ENCODE measurements at places on chromosomes 2 and 18.

- no peak for DNase-seq
Observed at GRCh38 chr2:73075477-73076373, 4.2 kb upstream of the SFXN5 start.

DNA sequence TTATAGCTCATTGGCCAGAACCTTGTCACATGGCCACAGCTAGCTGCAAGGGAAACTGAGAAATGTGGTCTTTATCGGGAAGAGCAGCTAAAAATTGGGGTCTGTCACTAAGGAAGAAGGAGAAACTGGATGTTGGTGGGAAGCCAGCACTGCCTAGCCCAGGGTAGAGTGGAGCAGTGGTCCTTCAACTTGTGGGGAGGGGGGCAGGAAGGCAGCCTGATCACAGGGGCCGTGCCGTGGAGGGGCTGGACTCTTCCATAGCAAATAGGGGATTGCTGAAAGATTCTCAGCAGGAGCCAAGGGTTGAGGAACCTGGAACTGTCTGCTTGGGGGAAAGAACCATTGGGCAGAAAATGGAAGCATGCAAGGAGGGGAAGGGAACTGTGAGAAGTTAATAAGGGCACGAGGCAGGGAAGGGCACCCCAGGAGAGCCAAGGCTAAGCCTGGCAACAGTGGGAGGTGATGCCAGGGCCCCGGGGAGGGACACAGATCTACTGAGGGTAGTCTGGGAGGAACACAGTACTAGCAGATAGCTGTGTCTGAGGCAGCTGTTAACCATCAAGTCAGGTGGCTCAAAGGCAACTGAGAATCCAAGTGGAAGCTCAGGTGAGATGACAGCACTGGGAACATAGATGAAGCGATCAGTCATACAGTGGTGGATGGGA is 5.9 kb upstream of the NEURL3 start:
- no peak for DNase-seq

DNA sequence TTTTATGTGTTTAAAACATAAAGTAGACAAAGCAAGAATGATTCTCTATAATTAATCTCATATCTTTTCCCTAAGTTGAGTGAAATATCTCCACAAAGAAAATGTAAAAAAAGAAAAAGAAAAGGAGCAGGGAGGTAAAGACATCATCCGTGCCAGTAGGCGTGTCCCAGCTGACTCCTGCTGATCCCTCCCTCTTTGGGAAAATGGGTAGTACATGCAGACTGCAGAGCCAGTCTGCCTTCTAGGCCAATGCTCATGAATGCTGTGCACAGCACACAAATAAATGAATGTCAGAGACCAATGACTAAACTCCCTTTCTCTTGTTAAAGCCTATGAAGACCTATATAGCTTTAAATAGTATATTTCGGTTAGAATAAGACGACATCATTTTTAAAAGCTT is 64.7 kb downstream of the RAPH1 start:
- no peak for DNase-seq

DNA sequence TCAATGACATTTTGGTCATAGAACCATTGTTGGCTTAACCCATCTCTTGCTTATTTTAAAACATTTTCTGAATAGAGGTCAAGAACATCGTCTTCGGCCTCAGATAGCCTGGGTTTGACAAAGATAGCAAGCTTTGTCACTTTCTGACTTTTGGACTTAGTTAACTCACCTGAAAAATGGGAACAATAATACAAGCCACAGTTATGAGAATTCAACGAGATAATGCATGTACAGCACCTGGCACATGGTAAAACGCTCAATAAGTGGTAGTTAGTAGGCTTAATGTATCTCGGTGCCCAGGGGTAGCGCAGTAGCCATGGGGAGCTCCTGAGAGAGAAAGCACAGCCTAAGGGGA is 446 bp upstream of the COPS7B start:
- no peak for DNase-seq

GRCh38 chr2:177131858-177132257 is 80.7 kb upstream of the HNRNPA3 start:
- DNase-seq, result no peak

- peak; percentile 62 for DNase-seq
Observed at GRCh38 chr18:76445741-76446232, 49.3 kb downstream of the ZNF516 start.

GRCh38 chr18:23539296-23539695 is 36.0 kb downstream of the RMC1 start:
- DNase-seq, result no peak

GRCh38 chr2:160076914-160077313 is 14.5 kb upstream of the PLA2R1 start:
- no peak for DNase-seq

DNA sequence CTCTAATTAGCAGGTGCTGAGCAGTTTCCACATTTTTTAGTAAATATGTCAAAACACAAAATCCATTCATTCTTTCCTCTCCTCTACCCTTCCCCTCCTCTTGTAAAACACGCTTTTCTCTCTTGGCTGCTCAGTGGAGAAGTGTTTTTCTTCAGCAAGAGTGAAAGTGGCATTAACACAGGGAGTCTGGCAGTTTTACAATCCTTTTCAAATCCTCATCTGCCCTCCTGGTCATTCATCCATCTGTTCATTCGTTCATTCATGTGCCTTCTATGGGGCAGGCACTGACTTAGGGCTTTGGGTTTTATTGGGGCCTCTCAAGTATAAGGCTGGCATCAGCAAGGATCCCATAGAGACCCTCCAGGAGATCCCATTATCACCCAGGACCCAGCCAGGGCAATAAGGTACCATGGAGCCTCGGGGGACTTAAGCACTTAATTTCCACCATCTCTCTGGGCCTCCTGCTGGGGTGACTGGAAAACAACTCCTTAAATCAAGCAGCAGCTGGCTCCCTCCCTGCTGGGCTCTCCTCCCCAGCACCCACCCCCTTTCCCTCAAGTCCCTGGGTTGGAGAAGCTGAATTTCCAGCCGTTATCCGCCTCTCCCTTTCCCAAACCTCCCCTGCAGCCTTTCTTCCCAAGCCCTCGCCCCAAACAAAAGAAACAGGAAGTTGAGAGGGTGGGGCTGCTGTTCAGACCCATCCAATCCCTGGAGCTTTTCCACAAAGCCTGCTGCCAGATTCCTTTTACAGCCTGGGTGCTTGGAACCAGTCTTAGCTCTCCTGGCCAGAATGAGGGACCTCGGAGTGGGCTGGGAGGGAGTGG is 32.6 kb downstream of the MARCHF4 start:
- DNase-seq, result no peak

DNA sequence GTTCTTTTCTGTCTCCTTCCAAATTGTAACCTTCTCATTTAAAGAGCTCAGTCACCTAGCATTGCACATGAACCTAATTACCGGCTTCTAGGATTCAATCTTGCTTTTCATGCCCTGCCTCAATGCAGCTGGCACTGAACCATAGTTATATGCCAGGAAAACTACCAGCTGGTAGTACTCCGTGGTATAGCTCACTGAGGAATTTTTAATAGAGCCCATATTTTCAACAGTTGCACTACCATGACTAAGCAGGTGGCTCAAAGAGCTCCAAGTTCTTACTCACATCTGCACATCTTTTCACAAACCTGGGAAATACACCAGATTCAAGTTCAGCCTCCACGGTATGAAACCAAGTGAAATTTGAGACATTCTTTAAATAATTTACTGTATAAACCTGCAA is 363.5 kb downstream of the GRB14 start:
- DNase-seq, result no peak

DNA sequence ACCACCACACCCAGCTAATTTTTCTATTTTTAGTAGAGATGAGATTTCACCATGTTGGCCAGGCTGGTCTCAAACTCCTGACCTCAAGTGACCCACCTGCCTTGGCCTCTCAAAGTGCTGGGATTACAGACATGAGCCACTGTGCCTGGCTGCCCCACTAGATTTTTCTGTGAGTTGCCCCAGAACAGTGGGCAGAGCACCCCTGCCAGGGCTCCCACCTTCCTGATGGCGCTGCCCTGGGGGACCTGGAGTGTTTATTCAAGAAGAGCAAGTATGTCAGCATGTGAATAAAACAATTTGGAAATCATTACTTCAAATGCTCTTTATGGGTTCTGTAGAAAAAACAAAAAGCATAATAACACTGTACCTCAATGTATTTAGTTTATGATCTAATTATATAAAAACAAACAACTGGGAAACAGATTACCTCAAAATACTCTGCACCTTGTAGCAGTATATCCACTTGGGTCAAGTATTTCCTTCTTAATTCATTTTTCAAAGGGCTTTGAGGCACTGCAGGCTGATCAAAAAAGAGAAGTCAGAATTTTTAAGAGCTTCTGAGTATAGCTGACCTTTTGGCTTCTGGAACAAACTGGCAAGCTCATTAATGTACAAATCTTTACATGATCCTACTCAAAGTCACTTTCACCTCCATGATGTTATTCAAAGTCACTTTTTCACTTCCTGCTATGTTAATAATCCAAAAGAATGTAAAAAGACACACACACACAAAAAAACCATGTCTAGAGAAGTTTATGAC is 8.9 kb downstream of the HJURP start:
- DNase-seq, result no peak

DNA sequence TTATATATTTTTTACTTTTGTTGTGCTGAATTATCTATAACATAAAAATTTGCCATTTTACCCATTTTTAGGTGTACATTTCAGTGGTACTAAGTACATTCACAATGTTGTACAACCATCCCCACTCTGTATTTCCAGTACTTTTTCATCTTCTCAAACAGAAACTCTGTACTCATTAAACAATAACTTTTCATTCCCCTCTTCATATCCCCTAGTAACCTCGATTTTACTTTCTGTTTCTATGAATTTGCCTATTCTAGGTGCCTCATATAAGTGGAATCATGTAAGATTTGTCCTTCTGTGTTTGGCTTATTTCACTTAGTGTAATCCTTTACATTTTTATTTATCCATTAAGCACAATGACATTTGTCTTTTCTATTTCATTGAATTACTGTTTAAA is 51.3 kb downstream of the GTF2A1L start:
- DNase-seq, result no peak

DNA sequence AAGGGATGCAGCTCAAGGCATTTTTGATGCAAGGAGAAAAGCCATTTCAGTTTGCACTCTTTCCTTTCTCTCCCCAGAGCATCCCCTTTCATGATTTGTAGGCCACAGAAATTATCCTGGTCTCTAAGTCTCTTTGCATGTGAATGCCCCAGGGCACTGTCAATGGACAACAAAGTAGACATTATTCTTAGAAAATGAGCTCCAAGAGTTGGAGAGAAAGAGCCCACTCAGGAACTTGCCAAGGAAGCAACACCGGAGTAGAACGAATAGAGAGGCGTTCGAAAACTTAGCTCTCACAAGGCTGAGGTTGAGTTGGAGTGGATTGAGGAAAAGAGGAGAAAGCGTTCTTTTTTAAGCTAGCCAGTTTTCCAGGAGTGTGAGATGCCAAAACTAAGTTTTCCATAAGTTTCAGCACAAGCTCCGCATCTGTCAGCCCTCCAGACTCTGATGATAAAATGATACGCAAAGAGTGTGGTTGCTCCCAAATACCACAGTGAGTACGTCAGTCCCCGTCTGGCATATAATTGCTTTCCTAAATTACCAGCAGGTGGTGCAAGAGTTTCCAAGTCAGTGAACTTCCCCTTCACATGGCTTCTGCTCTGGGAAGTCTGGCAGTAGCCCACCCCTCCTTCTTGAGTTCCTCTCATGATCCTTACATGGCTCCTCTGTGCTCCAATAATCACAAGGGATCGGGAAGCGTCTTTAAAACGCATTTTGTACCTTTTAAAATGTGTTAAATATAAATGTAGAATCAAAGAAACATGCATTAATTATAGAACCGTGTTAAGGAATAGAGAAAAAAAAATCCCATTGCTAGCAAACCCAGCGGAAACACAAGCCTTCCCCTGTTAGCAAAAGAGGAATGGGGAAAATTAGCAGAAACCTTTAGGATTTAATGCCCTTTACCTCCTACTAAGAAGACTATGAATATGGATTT is 1060.6 kb upstream of the FANCL start:
- DNase-seq, result no peak

- DNase-seq, result no peak
Observed at GRCh38 chr18:10057894-10058791, 144.3 kb downstream of the VAPA start.

DNA sequence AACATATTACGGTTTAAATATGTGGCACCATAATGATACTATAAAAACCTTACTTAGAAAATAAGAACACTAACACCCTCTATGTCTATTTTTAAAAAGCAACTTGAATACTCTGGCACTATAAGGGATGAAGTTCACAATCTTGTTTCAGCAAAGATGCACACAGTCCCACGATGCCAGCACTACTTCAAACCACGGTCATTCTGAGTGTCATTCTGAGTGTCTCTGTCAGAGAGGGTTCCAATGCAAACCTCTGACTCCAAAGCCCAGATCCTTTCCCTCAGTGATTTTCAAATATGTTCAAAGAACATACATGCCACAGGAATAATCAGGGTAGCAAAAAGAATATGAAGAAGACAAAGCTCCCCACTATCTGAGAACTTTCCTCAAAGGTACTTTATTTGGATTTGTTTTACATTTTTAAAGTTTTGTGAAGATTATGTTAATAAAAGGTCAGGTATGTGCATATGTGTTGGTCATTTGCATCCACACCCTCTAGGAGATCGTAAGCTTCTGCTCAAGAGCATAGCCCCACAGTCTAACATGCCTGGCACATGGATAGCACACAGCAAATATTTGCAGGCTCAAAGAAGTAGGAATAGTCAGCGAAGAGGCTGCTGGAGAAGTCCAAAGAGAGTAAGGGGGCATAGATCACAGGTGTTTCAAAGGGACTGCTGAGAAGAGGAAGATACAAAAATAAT is 127.6 kb downstream of the DYM start:
- DNase-seq, result no peak

DNA sequence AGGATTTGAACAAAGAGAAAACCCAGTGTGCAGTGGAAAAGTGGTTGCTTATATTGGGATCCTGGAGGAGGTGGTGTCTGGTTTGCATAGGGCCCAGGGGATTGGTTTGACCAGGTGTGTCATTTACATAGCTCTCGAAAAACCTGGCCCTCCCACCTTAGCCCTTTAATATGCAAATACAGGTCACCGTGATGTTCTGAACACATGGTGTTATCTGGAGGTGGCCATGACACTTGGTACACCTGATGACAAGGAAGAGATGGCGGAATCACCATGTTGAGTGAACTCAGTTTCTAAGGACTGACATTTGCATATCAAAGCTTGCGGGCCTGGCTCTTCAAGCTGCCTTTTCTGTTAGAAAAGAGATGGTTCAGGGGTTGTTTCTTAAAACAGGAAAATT is 2.3 kb upstream of the NAPG start:
- no peak for DNase-seq
